ENCODE measurements at places on chromosomes 3 and 15.

DNA sequence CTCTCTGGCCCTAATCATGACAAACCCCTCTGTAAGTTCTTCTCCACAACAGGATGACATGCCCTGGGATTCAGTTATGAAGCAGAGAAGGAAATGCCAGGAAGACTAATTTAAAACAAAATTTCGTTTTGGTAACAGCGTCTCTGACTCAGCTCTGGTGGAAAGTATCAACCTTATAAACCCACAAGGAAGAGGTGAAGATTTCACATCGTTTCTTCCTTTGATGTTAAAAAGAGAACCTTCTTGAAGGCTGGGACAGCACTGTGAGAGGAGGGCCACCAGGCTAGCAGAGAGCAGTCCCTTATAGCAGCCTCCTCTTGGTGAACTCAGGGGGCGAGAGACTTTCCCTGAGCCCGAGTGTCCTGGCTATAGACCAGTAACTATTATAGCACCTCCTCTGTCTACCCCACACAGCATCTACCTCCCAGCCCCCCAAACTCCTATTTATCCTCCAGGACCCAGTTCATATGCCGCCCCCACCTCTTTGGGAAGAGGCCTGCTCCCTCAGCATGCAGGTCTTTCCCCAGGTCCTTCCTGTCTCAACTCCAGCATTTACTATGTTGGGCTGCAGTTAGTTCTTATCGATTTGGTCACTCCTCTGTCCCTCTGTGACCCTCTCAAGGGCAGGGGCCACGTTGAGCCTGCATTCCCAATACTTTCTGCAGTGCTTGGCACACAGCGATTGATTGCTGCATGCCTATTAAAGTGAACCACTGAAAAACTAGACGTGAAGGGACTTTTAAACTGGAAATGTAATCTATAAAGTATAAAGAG, 321.5 kb upstream of the ICE2 start:
- DNase-seq, result no peak

- no peak for DNase-seq
Observed at GRCh38 chr3:78872195-78872594, 895.6 kb downstream of the ROBO1 start.

GRCh38 chr3:17749705-17750293, 7.4 kb upstream of the TBC1D5 start:
- no peak for DNase-seq

GRCh38 chr3:190747571-190747970, 114.9 kb downstream of the GMNC start:
- DNase-seq, result no peak

DNA sequence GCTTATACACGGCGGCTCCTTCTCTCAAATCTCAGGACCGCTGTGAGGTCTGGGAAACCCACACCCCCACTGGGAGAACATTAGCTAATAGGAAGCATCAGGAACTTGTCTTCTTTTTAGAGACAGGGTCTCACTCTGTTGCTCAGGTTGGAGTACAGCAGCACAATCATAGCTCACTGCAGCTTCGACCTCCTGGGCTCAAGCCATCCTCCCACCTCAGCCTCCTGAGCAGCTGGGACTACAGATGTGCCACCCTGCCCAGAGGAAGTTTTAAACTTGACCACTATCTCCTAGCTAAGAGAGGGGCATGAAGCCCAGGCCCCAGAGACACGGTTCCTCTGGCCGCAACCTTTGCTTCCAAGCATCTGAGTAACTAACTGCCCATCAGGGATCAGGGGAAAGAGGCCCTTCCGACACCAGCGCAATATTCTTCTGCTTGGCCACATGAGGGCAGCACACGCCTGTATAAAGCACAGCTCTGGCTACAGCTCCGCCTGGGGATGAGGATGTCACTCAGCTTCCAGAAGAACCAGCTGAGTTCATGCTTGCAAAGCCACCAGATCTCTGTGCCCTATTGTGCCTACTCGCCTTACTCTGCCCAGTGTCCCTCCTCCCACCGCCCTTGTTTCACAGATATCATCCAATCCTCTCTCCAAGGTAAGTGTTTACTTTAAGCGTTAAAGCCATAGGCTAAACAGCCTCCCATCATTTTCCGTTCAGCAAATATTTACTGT, 57.6 kb upstream of the SLC6A11 start:
- DNase-seq, result peak; percentile 7

- no peak for DNase-seq
Observed at GRCh38 chr3:160929595-160929994, 173.6 kb downstream of the PPM1L start.

DNA sequence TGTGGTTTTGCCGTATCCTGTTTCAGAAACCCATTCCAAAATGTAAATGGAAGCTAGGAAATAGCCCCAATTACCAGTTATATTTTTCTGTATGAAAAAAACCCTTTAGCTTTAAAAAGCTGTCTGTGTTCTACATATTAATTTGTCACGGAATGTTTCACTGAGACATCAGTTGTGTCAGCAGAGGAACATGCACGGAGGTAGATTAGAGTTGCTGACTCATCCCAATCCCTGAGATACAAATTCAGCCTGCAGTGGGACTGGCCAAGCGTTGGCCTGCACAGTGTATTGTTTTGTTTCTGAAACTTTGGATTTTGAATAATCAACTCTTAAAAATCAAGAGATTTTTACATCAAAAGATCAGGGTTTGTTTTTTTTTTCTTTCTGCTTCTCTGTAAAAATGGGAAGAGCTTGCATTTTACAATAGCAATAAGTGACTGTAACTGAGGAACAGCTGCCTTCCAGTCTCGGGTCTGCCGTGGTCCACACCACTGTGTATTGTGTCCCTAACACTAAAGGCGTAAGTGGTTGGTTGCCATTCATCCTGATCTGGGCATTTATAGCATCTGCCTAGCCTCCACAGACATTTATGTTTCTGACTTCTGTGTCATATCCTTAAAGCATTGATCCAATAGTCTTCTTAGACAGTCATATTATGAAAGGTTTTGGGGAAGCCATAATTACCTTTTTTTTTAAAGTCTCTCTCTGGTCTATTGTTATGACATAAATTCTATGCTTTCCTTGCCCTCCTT, 218.1 kb downstream of the ADAMTSL3 start:
- no peak for DNase-seq

GRCh38 chr15:57606816-57607215, 15.1 kb downstream of the MYZAP start:
- DNase-seq, result no peak

GRCh38 chr3:107421170-107421792, 44.0 kb downstream of the CCDC54 start:
- DNase-seq, result no peak

- DNase-seq, result no peak
Observed at GRCh38 chr3:39148435-39149058, 4.8 kb downstream of the CSRNP1 start.

- DNase-seq, result no peak
Observed at GRCh38 chr15:23497710-23498111, 50.7 kb upstream of the GOLGA6L2 start.

DNA sequence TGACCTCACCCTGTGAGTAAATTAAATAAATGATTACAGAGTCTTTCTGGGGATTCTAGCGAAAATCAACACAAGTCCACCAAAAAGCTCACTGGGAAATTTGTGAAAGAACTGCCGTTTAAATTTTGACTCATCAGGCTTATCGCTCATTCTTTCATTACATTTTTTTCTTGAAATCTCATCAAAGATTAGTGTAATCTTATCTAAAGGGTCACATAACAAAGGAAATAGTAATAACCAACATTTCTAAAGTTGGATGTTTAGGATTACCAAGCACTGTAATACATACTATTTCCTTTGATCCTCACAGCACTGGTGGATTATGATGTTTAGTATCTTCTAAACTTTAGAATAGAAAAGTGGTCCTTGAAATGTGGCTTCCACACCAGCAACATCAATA, 111.1 kb upstream of the CBLB start:
- DNase-seq, result no peak

DNA sequence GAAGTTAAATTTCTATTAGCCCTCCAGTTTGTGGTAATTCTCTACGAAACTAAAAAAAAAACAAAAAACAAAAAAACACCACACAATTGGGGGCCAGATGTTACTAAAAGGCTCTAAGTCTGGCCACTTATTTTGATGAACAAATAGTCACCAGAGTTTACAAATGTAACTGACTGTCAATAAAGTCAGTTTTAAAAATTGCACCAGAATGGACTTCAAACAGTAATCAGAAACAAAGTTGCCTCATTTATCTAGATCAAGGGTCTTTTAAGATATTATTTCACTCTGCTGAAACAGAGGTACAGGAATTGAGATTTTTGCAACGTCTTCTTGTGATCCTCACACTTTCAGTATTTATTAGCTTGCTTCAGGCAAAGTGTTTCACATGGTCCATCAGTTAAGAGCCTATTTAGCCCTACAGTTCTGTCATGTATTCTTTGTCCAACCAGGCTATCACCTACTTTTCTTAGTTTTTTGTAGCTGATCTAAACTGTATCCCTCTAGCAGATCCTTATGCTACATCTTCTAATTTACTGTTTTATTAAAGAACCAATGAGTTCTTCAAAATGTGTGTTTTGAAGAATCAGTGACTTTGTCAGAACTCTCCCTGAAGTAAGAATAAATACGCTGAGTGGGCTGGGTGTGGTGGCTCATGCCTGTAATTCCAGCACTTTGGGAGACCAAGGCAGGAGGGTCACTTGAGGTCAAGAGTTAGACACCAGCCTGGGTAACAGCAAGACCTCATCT, 74.7 kb downstream of the ANKRD28 start:
- DNase-seq, result no peak

GRCh38 chr3:52998771-52999513, 46.9 kb downstream of the SFMBT1 start:
- DNase-seq, result no peak

DNA sequence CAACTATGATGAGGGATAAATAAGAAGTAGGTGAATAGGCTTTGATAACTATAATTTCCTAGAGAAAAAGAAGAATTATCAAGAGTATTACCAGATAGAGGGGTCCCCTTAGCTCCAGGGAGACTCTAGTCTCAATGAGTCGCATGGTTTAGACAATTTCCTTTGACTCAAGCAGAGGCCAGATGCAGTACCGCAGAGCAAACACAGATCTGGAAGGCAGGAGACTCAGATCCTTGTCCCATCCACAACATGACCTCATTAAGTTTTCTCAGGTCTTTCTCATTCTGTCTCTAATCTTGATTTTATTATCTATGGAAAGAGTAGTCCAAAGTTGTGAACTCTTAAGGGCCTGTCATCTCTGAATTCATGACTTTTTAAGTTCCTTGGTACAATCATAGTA, 987.9 kb downstream of the NTRK3 start:
- DNase-seq, result no peak

DNA sequence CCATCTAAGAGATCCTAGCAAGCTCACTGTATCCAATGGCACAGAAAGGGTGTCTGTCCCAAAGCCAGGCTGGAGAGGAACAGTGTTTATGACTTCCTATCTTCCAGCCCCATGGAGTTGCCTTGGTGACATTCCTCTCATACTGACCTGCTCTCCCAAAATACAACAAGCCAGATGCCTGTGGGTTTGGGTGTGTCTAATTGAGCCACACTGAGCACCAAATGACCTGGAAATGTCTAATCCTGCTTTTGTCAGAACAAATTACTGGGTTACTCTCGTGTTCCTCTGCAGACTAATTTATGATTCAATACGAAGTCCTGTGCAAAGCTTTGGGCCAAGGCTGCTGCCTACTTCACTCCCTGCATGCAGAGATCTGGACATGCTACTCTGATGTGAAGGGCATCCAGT, 98.1 kb upstream of the STRIT1 start:
- DNase-seq, result no peak

DNA sequence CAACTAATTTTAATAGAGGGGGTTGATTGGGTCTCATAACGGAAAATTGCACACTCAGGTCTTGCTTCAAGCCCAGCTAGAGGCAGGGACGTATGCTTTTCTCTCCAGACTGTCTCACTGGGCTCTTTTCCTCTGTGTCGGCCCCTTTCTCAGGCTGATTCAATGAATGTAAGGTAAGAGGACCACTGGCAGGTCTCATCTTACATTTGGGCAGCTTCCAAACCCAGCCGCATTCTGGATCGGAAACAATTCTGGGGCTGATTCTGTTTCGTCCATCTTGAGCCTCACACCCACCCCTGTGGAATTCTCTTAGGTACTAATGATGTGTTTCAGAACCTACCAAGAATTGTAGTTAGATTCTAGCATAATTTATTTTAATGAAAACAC, 40.7 kb downstream of the TMEM212 start:
- DNase-seq, result no peak

- no peak for DNase-seq
Observed at GRCh38 chr15:78727561-78727960, 83.7 kb downstream of the ADAMTS7 start.

- DNase-seq, result no peak
Observed at GRCh38 chr15:25431836-25432561, 6.8 kb downstream of the UBE3A start.

GRCh38 chr15:70615435-70616310, 147.7 kb downstream of the UACA start:
- no peak for DNase-seq

GRCh38 chr15:75036212-75036616, 12.8 kb downstream of the PPCDC start:
- DNase-seq, result no peak

- DNase-seq, result no peak
Observed at GRCh38 chr15:80107774-80108173, 45.0 kb upstream of the FAH start.

GRCh38 chr15:24772686-24773373, 97.3 kb downstream of the NPAP1 start:
- peak; percentile 10 for DNase-seq

GRCh38 chr15:22887157-22887951, 48.9 kb downstream of the NIPA2 start:
- DNase-seq, result no peak

GRCh38 chr3:193145248-193145647, 95.8 kb upstream of the PLAAT1 start:
- DNase-seq, result no peak

DNA sequence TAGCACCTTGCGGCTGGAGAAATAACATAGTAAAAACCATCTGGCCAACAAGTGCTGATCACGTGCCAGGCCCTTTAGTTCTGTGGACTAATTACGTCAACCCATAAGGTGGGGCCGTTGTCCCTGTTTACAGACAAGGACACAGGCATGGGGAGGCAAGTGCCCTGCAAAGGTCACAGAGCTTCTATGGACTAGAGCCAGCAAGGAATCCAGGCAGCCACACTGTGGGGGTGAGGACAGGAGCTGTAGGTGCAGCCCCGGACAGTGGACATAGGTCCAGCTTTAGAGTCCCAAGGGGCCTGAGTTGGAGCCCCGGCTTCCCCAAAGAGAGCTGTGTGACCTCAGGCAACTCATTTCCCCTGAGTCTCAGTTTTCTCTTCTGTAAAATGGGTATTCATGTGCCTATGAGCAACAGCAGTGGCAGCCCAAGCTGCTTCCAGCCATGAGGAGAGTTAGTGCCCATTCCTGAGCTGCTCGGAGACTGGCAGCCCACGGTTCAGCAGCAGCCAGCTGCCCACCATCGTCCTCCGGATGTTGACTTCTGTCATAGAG, 13.9 kb downstream of the CHST13 start:
- no peak for DNase-seq

DNA sequence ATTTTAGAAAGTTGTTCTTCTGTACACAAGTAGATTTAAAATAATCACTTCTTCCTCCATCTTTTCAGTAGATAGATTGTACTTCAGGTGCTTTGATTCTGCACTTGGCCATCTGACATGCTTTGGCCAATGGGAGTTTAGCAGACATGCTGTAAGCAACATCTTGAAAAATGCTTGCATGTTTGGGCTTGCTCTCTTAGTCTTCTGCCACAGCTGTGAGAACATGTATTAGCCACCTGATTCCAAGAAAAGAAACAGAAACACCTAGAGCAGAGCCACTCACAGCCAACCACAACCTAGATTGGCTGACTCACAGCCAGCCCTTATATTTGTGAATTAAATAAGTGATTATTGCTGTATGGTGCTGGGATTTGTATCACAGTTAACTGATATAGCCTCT, 70.2 kb upstream of the GADL1 start:
- DNase-seq, result no peak

GRCh38 chr3:147423798-147424580, 14.8 kb downstream of the ZIC1 start:
- no peak for DNase-seq

Data from activated T-helper 1 cell treated with Interleukin-2 at 50 U/mL for 16 hours (primary cell).